ENCODE measurements at places on chromosomes 11 and 22. TPM values are rescaled to one million over a fixed set of nuclear protein-coding genes. Genes with fewer than 3 reads are reported as not detected.

Gene DDTL
- total RNA-seq = 1.4 TPM

Gene PIH1D2
- 0.36 TPM for total RNA-seq

GRCh38 chr11:9895006-9895405 is 231.1 kb downstream of the SWAP70 start:
- H3K27me3 ChIP-seq = no peaks in the 10 kb centered on the region
- DNase-seq = no peak
- no peak overlapping the region for H3K27ac ChIP-seq

DNA sequence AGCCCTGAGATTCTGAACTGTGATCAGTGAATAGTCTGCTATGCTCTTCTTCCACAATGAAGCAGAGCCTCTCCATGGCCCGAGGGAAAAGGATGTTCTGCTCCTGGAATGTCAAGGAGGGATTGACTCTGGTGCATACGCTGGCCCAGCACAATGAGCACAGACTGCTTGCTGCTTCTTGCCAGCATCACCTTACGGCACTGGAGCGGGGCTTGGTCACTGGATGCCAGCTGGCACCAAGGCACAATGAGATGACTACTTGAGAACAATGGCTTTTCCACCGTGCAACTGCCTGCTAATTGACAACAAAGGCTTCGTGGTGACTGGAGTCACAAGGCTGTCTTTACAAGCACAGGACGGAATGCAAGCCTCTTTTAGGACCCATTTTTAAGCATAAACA is 139.2 kb downstream of the DSCAML1 start:
- DNase-seq = no peak
- H3K27ac ChIP-seq = no peak overlapping the region
- H3K4me3 ChIP-seq = no peak overlapping the region
- H3K27me3 ChIP-seq = no peaks in the 10 kb centered on the region
